ENCODE measurements at places on chromosomes 1 and 21.

- DNase-seq, result no peak
Measured at GRCh38 chr1:3237570-3237969, 168.6 kb downstream of the PRDM16 start.

DNA sequence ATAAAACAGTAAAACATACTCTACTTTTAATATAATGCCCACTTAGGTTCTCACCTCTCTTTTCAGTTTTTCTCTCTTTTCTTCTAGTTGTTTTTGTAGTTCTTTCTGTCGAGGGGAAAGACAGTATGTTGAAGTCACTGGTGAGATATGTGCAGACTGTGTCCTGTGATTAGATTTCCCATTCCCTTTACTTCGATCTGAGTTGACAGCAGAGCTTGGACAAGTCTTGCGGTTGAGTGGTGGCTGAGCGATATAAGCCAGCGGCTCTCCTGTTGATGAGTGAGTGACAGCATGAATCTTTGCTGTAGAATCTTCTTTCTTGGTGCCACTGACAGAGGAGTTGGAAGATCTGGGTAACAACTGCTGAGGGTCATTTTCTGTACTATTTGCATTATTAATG is 6.0 kb downstream of the CCDC181 start:
- DNase-seq, result no peak

DNA sequence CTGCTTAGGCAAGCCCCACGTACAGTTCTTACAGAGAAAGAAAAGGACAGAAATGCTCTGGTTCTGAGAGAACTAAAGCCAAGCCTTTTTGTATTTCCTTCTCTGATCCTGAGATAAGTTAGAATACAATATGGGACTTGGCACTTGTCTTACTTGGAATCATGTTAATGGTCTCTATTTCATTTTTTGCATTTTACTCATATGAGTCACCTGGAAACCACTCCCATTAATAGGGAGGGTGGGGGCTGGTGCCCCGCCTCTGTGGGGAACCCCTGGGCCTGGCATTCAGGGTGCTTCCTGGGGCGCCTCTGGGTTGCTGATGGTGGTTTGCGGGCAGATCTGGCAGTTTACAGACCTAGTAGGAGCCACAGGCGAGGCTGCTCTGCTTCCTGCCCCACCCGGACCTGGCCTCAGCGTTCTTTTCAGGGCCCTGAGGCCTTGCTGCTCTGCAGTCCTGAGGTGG is 26.7 kb downstream of the TSPAN2 start:
- DNase-seq, result no peak

DNA sequence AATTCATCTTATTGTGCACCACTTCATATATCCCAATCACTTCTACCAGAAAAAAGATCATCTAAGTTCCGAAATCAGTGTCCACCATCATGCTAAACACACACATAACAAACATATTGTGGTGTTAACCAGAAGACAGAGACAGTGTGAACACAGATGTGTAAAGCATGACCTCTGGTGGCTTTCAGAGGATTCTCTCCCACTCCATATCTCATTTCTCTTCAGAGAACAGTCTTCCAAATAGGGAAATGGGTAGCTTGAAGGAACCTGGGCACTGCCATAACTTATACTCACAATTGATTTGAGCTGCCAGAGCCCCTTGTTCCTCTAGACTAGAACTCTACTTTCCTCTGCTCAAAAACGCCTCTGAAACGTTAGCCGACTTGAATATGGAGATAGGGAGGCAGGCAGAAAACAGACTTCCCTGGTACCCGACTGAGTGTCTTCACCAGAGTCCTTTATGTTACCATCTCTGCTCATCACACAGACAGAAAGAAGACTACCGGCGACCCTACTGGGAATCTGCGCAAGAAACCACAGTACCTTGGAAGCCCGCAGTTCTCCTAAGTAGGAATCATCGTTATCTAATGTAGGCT is 1.8 kb upstream of the ELAPOR1 start:
- DNase-seq, result no peak

DNA sequence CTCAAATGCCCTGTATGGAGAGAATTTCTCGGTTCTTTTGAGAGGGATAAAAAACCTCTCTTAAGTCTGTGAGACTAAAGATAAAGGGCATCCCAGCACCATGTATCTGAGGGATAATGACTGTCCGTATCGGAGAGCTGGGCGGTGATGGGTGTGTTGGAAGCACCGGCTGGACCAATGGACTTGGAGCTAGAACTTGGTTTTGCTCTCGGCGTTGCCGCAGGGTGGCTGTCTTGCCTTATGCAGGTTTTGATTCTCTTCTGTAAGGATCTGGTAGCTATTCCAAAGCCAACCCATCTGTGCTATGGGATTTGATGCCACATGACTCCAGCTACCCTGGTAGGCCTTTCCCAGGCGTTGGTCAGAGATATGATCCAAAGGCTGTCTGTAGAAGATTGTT is 348.8 kb downstream of the KIF26B start:
- DNase-seq, result no peak

- DNase-seq, result peak; percentile 49
Measured at GRCh38 chr1:186409091-186409490, 33.5 kb downstream of the ODR4 start.

GRCh38 chr1:179016706-179017382 is 8.8 kb upstream of the FAM20B start:
- DNase-seq, result peak; percentile 70

GRCh38 chr1:159891275-159892157 is 8.4 kb downstream of the CFAP45 start:
- DNase-seq, result peak; percentile 84
